Urinary bladder (tissue), 4 donors: ENCODE measurements at places on chromosomes 13 and 19.

- DNase-seq = no peak
Measured at GRCh38 chr19:40521276-40521675, 54.5 kb downstream of the SPTBN4 start.

- DNase-seq = no peak
Measured at GRCh38 chr13:45370922-45371406, 30.0 kb upstream of the TPT1 start.

GRCh38 chr13:64756621-64757020 lies 2473.5 kb downstream of the PCDH9 start:
- DNase-seq = no peak

- DNase-seq = no peak
Measured at GRCh38 chr13:21767032-21767431, 96.2 kb downstream of the FGF9 start.

GRCh38 chr19:31312009-31312676 lies 37.1 kb downstream of the TSHZ3 start:
- DNase-seq = no peak

- no peak for DNase-seq
Measured at GRCh38 chr13:53321296-53321801, 292.7 kb downstream of the OLFM4 start.

GRCh38 chr19:19745496-19746285 lies 12.8 kb upstream of the ZNF14 start:
- no peak for DNase-seq

- DNase-seq = peak; percentile 79
Measured at GRCh38 chr13:45340422-45341033, 455 bp downstream of the TPT1 start.

- DNase-seq = no peak
Measured at GRCh38 chr13:50531917-50532899, 311.3 kb downstream of the DLEU7 start.

- DNase-seq = no peak
Measured at GRCh38 chr13:19573120-19573716, 11.9 kb upstream of the TPTE2 start.

GRCh38 chr19:7476777-7477494 lies 11.9 kb downstream of the PEX11G start:
- no peak for DNase-seq

- no peak for DNase-seq
Measured at GRCh38 chr13:94656176-94656575, 54.5 kb downstream of the GPR180 start.

DNA sequence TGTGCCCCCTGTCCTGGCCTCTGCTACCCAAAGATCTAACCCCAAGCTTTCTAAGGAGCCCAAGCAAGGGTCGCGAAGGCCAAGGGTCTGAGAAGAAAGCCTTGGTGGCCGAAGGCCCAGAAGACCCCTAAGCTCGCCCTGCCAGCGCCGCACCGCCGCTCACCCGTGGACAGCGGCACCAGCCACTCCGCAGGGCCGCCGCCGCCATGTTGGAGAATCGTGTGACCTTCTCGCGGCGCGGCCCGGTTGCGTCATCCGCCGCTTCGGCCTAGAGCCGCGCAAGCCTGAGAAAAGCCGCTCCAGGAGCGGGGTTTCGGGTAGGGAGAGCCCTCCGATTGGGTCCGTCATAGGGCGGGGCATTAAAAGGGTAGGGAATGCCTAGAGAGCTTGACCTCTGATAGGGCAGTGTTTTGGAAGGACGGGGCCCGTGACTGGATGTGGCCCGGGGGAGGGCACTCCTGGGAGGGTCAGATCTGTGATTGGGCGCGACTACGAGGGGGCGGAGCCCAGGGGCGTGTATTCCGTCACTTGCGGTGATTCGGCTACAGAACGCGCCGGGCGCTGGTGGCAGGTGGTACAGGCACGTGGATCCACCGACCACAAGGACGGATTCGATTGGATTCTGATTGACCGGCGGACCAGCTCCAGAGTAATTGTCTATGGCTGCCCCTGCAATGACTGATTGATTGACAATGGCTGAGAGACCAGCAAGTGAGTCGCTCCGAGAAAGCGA lies at the start of gene TIMM44:
Gene TIMM44, minus strand, starts transcription at position 223 of the 733 bp plus-strand sequence. Its CDS starts 15 bp downstream, at position 208.
- DNase-seq = peak; percentile 99

GRCh38 chr13:35836446-35836845 lies 294.7 kb downstream of the DCLK1 start:
- DNase-seq = no peak

DNA sequence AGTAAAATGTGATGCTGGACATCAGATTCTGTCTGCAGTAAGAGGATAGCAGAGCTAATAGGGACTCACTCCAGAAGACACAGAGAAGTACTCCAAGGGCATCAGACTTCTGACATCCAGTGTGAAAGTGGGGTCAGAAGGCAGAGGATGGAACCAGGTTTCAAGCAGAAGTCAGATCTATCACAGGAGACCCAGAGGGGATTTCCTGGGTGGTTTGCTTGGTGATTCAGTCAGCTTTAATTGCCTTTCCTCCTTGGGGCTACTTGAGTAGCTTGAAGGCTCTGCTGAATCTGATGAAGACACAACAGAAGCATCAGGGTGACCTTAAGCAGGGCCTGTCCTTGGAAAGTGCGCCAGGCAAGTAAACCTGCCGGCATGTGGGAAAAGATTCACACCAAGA lies 300.6 kb downstream of the COG6 start:
- DNase-seq = no peak

- DNase-seq = no peak
Measured at GRCh38 chr19:1884719-1885334, 469 bp downstream of the ABHD17A start.

- no peak for DNase-seq
Measured at GRCh38 chr13:41641961-41642360, 184.6 kb downstream of the RGCC start.

DNA sequence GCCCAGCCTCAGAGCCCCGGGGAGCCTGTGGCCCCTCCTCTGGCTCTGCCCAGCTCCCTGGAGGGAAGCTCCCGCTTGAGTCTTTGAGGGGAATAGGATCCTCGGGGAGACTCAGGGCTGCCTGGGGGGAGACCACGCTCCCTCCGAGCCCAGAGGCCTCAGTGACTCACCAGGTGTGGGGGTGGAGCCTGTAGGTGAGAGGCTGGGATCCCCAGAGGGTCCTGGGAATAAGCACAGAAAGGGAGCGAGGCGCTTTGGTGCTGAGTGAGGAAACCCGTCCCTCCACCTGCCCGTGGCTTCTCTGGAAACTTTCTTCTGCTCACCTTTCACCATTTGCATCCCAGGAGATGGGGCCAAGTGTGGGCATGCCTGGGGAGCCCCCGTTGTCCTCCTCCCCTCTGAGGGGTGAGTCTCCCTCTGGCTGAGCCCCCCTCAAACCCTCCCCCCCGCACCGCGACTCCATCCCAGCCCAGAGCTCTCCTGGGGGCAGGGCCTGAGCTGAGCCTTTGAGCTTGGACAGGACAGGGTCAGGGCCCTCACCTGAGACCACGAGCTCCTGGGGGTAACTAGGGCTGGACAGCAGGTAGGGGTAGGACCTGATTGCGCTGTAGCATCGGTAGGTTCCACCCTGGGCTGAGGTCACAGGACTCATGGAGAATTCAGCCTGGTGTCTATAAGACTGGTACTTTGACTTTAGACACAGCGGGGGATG lies 2.7 kb downstream of the LILRB5 start:
- no peak for DNase-seq

GRCh38 chr19:3055741-3056416 lies 6.4 kb downstream of the TLE5 start:
- DNase-seq = no peak

GRCh38 chr13:105519771-105520170 lies 1015.7 kb downstream of the EFNB2 start:
- DNase-seq = no peak

- DNase-seq = peak; percentile 32
Measured at GRCh38 chr13:40069173-40070044, 413.9 kb downstream of the COG6 start.

DNA sequence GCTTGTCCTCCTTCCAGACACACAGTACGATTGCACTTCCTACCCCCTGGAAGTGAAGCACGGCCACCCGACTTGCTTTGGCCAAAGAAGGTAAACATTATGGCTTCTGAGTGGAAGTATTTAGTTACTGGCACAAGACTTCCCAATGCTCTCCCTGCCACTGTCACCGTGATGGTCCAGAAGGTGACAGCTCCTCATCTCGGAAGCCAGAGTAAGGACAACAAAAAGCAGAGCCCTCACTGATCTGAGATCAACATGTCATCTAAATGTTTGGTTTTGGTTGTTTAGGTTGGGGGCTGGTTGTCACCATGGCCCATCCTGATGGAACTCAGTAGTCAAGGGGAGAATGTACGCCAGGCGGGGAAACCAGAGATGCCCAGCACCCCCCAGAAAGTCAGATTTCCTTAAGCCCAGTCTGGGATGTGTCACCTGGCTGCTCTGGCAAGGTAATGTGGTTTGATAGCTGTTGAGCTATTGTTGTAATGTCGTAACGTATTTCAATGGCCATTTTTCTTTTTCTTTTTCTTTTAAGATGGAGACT lies 170.1 kb upstream of the ZNF536 start:
- no peak for DNase-seq

DNA sequence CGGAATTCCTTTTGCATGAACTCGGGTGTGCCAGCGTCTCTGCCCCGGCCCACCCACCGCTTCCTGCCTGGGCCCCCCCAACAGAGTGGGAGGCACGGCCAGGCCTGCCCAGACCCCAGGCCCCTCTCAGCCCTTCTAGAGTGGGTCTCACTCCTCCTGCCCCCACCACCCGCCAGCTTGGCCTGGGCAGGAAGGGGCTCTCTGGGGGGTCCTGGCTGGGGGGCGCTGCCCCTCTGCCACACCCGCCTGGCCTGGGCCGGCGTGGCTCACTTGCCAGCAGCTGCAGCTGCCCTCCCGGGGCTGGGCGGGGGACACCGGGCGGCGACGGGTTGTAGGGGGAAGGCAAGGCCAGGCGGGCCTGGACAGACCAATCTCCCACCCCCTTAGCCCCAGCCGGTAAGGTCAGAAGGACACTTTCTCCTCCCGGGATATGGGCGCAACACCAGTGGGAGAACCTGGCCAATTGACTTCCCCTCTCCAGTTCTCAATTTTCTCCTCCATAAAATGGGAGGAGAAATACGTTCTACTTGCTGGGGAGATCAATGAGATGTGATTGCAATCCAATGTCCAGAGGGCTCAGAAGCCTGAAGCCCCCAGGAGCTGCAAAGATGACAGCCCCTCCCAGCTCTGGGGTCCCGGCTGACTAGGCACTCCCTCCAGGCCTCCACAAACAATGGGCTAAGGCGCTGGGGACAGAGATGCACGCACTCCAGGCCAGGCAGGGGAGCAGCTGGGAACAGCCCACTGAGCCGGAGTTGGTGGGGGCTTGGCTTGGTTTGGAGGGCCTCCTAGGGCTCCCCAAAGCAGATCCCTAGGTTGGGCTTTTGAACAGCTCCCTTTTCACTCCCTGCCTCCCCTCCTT lies 2.4 kb downstream of the CRLF1 start:
- no peak for DNase-seq

DNA sequence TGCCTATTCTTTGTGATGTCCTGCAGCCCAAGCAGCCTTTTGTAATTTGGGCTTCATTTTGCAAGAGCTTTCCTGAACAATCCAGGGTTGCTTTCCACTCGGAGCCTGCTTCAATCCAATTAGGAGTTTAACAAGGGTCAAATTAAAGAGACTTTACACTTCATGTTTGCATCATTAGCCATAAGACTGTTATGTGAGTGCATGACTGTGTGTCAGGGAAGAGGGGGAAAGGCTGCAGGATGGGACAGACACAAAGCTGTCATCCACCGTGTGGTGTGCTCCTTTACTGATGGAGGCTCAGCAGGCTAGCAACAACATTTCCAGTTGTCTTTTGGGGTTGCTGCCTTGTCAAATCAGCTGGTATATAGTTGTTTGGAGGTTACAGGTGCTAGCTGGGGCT lies 23.7 kb upstream of the MAB21L1 start:
- DNase-seq = no peak
